ENCODE measurements at places on chromosomes 2 and 18.

- DNase-seq: no peak
Observed at GRCh38 chr18:6798896-6799295, 69.4 kb downstream of the ARHGAP28 start.

- DNase-seq: no peak
Observed at GRCh38 chr2:216770717-216771116, 75.4 kb upstream of the IGFBP5 start.

GRCh38 chr2:45856391-45857274, 205.2 kb downstream of the PRKCE start:
- DNase-seq: no peak

GRCh38 chr2:184394642-184395041, 203.7 kb upstream of the ZNF804A start:
- no peak for DNase-seq

GRCh38 chr2:45263147-45263546, 253.9 kb upstream of the SIX2 start:
- DNase-seq: no peak

- no peak for DNase-seq
Observed at GRCh38 chr2:10004836-10005235, 38.5 kb upstream of the KLF11 start.

GRCh38 chr18:59570101-59570775, 127.0 kb downstream of the CCBE1 start:
- DNase-seq: no peak

DNA sequence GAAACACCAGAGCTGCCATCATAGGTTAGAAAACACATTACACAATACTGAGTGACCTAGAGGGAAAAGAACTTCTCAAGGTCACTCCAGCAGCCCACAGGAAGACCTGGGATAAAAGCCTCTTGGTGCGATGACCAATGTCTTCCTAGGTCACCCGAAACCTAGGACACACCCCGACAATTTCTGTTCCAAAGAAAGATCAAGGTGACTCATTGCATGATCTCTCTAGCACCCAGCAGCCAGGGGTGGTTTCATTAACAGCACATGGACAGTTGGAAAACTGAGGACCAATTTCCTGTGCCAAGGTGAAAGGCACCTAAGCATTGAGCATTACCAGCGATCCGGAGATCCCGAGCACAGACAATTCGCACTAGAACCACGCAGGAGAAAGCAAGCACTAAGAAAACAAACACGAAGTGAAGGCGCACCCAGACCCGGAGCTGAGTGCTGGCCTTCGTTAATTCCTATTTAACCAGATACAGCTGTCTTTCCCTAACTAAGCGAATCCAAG, 1.5 kb downstream of the CACNB4 start:
- no peak for DNase-seq

DNA sequence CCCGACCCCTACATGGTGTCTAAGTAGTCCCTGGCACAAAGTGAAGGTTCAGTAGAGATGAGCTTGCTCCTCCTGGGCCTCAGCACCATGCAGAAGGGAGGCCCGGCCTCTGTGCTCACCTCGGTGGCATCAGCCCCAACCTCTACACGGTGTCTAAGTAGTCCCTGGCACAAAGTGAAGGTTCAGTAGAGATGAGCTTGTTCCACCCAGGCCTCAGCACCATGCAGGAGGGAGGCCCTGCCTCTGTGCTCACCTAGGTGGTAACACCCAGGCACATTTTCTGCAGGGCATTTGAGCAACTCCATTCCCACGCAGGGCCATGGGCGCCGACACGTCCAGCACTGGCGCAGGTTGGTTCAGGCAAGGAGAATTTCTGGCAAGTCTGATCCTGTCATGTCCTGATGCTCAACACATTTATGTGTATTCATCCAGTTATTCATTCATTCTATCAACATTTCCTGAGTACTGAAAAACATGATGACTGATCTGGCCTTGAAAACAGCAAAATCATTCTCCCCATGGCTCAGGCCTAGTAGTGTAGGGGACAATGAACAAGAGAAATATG, 408.2 kb upstream of the MYT1L start:
- DNase-seq: no peak

DNA sequence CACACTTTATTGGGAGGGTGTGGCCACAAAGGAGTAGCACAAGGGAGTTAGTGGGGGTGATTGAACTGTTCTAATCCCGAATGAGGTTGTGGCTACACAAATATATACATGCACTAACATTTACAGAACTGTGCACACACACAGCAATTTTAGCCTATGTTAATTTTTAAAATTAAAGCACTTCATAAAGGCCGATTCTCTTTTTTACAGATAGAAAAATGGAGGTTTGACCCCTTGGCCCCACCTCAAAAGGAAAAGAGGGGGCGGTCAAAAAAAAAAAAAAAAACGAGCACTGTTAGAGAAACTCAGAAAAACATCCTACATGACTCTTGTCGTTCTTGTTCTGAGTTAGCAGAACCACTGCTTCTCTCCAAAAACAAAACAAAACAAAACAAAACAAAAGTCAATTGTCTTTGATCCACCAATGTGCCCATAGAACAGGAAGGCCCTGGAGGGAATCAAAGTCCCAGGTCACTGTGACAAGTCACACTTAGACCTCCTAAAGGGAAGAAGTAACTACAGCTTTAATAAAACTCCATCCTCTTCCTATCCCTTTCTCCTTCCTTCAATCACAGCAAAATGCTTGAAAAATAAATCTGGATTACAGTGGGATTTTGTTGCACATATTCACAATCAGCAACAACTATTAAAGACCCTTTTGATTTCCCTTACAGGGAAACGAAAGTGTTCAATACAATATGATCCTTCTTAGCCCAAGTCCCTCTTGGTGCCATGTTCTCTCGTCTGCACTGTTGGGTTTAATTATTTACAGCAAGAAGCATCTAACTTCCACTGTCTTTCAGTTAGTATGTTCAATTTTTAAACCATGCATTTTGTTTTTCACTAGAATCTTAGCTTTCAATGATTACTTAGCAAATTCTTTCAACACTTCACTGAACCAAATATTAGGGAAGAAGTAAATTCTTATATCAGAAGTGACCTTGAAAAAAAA, 16.6 kb downstream of the LRP2 start:
- DNase-seq: no peak

DNA sequence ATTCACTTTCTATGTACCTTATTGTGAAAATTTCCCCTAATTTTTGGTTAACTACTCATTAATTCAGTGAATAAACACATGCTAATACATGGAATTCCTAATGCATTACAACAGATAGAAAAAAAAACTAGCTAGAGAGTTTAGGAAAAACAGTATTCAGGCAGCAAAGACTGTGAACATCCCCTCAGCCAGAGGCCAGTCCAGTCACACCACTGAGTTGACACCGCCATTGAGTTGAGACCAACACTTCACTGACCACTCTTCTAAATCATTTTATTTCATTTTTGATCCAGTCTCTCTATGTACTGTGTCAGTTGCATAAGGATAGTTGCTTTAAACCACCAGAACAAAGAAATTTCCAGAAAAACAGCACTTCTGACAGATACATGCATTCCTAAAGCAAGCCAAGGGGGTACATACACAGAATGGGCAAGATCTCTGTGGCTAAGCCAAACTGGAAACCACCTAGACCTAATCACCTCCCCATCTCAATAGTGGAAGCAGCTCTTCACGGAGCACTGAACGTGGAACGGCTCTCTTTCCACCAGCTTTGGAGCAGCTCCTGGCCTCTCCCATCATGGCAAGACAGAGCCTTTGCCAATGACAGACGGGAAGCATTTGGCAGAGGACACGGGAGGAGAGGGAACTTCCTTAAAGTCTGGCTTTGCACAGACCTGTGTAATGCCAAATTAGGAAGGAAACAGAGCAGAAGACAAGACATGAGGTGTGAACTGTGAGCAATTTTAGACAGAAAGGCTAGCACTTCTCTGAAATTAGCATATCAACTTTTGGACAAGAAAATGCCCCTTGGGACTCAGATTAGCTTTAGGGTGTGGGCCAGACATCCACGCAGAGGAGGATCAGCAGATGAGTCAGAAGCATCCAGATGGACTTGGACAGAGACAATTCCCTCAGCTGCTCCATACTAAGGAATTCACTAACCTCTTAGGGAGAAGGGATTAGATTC, 36.4 kb downstream of the CACNB4 start:
- no peak for DNase-seq

DNA sequence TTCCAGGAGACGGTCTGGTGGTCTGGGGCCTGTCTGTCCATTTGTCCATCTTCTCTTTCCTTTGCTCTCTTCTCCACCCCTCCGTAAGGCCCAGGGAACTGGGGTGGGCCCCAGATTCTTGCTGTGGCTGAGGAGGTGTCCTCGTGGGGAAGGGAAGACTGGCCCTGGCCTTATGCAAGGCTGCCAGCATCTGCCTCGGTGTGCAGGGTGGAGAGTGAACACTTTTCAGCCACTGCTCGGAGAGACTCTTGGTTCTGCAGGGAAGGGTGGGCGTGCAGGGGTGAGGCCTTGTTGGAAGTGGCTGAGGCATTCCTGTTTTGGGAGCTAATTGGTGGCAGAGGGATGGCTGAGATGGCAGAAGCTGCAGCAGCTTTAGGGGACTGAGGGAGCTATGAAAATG, 23.0 kb downstream of the EMX1 start:
- DNase-seq: no peak

DNA sequence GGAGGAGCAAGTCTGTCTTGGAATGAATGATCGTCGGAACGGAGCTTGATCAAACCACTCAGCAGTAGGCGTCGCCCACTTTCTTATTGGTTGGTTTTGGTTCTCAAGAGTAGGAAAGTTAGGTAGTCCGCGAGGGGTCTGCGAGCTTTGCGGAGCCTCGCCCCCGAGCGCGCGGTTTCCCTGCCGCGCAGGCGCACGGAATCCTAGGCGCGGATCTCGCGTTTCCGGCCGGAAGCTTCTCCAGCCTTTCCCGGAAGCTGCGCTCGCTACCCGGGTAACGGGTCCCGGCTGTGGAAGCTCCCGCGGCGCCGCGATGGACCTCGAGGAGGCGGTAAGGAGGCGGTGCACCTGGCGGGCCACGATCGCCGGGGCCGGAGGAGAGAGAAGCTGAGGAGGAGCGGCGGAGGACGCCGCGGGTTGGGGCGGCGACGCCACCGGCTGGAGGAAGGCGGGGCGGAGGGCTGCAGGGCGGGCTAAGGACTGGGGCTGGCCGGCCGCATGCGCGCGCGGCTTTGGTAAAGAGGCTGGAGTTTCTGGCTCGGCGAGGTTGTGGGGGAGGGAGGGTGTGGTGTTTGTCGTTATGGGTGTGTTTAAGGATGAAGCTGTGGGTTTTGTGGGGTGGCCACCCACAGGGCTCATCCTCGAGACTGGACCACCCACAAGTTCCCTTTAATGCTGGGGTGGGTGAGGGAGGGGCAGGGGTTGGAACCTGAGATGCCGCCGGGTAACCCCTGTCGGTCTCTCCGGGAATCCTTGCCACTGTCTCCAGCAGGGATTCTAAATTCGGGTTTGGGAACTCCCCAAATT, at the start of gene TAF1B:
Gene TAF1B (plus strand): TSS at position 246 of the 807 bp plus-strand sequence. CDS start 68 bp downstream, at position 314.
- DNase-seq: peak; percentile 86

- no peak for DNase-seq
Observed at GRCh38 chr2:184945326-184945725, 347.0 kb downstream of the ZNF804A start.

- DNase-seq: no peak
Observed at GRCh38 chr2:162166745-162167144, 14.7 kb upstream of the GCG start.

GRCh38 chr2:235394278-235394828, 99.5 kb upstream of the AGAP1 start:
- no peak for DNase-seq

GRCh38 chr2:59528525-59528924, 1024.9 kb downstream of the BCL11A start:
- no peak for DNase-seq

DNA sequence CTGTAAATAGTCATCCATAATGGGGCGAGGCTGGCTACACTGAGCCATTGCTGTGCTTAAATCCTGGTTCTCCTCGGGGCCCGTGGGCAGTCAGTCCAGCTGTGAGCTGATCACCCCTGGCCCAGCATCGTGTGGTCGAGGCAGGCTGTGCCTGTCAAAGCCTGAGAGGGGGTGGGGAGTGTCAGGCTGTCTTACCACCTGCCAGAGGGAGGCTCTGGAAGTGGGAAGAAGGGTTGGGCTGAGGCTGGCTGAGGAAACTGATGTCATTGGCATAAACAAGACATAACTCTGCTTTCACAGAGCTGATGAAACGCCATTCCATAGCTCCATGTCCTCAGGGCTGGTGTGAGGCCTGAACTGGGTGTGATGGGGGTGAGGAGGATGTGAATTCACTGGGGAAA, 49.7 kb downstream of the KLHL29 start:
- DNase-seq: no peak

DNA sequence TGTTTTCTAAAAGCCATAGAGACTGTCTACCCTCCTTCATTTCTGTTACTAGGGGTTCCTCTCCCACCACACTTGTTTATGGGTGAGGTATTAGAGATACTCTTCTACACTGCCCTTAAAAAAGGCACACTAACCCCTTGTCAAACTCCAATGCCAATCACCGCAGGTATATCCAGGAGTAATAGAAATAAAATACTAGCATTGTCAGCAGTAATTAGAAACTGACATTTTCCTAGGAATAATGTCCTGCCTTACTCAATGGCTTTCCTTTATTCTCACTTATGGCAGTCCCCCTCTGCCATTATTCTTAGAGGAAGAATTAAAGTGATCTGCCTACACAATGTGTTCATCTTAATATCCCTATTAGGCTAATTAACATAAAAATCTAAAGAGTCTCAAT, 5.0 kb upstream of the BUB1 start:
- no peak for DNase-seq

GRCh38 chr2:159146996-159147666, 139.4 kb downstream of the WDSUB1 start:
- no peak for DNase-seq

Measured in stimulated activated CD4-positive, alpha-beta T cell treated with anti-CD3 and anti-CD28 coated beads, Interleukin-4, amount 100 ng/mL, for 1 hour (primary cell).